Adipocyte (in vitro differentiated cells): ENCODE measurements at places on chromosomes 4 and X.

DNA sequence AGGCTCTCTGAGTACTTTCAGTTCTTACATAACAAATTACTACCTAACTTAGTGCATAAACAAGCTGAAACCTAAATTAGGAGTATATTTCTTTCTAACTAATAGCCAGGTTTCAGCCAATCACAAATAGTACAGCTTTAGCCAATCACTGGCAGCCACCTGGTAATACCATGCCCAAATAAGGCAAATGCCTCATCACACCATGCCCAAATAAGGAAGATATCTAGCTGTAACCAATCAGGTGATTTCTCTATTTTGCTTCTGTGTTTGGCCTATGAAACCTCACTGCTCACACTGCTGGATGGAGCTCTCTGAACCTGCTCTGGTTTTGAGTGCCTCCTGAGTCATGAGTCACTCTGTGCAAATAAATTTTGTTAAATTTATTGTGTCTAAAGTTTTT, 113.5 kb downstream of the DDIT4L start:
- DNase-seq: no peak

DNA sequence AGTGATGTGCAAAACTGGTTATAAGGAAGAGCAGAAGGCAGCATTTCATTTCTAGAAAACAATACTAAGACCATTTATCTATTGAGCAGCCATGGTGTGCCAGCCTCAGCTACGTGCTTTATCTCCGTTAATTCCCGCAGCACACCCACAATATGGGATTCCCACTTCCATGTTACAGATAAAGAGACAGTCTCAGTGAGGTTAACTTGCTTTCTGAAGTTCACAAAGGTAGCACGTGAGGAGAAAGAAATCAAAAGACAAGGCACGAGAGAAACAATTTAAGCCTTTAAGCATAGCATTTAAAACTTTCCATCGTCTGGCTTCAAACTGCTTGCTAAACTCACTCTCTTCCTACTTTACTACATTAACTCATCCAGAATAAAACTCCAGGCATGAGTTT, 8.0 kb upstream of the RPL34 start:
- no peak for DNase-seq

DNA sequence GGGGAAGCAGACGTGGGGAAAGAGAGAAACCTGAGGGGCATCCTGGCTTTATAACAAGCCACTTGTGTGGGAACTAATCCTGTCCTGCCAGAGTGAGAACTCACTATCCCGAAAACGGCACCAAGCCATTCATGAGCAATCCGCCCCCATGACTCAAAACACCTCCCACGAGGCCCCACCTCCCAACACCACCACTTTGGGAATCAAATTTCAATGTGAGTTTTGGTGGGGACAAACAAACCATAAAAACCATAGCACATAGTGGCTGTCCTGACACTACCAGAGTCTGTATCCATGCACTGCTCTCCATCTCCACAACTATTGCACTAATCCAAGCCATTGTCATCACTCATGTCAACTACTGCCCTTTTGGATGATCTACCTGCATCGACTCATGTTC, 28.5 kb upstream of the SEPTIN6 start:
- no peak for DNase-seq

GRCh38 chr4:35942092-35942491, 302.2 kb downstream of the ARAP2 start:
- no peak for DNase-seq

DNA sequence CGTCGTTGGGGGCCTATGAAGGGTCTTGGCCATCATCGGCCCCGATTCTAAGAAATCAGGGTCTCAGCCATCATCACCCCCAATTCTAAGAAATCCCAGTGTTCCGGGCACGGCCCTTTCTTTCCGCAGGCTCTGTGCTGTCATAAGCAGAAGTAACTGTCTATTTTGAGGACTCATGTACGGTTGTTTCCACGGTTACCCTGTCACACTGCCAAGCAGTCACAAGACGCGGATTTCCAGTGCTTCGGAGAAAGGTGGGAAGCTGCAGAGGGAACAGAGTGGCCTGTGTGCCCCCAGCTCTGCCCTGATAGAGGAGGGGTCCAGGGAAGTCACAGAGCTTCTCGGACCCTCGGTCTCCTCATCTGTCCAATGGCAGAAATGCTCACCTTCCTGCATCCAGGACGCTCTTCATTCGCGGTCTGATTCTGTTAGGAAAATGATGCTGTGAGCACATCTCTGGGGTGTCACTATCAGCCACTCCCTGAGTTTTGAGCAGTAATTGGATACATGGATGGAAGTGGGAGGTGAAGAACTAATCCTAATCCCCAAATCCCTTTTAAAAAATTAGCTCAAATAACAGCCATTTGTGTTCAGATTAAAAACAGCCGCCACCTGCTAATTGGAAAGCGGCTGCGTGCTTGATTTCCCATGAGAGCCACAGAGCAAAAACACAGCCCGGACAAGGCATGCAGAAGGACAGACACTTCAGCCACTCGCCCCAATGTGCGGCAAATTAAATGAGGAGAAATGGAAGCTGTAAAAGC, 73.1 kb downstream of the WFS1 start:
- no peak for DNase-seq

DNA sequence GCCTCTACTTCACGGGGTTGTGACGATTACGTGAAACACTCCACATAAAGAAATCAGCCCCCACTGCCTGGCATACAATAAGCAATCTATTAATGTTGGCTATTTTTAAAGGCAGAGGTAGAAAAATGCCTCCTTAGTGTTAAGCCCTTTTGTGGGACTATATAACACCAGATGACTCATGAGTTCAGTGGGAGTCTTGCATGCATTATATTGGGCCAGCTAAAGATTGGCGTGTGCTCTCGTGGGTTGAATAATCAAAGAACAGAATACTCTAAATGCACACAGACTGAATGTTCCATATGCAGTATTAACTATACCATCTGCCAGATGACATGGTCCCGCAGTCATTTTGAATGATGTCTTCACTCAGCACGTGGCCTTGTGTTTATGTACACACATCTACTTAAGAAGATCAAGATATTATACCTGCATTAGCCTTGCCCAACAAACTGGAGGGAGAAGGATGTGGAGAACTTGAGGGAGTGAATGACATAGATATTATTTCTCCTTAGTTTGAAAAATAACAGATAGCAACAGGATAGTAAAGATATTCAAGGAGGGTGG, 85.0 kb upstream of the MYOZ2 start:
- no peak for DNase-seq

GRCh38 chr4:3225936-3226335, 23.0 kb upstream of the MSANTD1 start:
- DNase-seq: no peak

DNA sequence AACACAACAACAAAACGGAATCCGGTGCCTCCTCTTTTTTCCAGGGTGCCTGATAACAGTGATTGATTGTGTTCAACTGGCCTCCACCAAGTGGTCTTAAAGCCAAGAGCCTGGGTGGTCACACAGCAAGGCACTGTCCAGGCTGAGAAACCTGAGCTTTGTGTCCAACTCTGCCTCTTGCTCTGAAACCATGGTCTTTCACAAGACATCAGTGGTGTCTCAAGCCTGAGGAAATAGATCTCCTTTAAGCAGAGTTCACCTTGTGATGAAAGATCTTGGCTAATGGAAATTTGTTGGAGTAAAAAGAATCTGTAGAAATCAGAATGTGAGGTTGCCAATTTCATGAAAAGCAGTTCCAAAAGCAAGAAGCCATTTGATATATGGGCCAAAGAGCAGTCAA, 47.3 kb upstream of the ACSL1 start:
- DNase-seq: no peak

- no peak for DNase-seq
Measured at GRCh38 chr4:75179510-75179909, 246.6 kb downstream of the PARM1 start.

DNA sequence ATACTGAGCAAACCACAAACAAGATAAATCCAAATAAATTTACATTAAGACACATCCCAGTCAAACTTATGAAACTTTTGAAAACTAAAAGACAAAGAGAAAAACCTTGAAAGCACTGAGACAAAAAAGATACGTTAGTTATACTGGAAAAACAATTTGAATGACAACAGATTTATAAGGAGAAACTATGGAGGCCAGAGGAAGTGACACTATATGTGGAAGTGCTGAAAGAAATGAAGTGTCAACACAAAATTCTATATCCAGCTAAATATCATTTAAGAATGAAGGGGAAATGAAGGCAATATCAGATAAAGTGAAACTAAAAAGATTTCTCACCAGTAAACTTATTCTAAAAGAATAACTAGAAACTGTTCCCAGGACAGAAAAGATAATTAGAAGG, 283.7 kb downstream of the RAPGEF2 start:
- no peak for DNase-seq

GRCh38 chr4:100569196-100569595, 51.4 kb upstream of the EMCN start:
- DNase-seq: no peak

DNA sequence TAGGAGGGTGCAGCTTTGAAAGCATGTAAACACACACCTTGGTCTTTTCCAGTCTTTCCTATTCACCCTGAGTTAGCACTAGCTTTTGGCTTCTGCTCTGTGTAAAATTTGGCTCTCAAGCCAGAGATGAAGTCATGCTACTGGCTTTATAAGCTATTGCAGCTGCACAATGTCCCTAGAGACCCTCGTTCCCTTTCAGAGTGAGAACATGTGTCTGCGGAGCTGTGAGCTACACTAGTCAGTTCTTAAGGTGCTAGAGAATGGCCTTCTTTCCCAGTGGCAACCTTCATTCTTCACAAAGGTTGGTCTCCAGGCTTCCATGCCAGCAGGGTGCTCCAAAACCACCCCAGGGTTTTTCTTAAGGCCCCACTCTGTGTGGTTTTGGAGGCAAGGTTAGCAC, 199.1 kb downstream of the SPATA18 start:
- DNase-seq: peak; percentile 11

GRCh38 chrX:133611676-133612075, 196.4 kb upstream of the GPC4 start:
- DNase-seq: no peak

DNA sequence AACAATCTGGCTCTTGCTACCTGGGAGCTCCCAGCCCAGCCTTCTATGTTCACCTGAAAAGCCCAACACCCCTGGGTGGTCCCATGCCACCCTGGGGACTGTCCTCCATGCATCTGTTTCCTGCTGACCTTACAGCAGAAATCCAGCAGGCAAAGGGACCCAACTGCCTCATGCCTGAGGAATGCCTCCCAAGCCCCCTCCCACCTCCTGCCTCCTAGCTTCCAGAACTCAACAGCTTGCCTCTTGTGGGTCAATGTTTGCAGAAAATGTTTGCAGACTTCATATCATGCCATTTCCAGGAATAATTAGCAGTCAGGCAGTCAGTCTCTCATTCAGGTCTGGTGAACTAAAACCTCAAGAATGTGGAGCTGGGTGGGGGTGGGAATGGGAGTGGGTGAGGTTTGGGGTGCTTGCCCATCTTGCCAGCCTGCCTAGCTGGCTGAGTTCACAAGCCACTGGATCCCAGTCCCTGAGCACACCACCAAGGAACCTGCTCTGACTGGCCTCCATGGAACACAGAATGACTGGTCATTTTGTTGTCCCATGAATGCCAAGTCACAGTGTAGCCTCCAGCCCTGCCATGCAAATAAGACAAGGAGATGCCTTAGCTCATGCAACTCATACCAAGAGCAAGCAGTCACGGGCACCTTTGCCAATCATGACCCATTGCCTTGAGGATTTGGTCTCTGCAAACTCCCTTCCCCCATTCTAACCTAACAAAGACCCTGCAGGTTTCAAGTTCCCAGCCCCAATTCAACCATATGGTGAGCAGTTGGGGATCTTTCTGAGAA, 12.1 kb upstream of the PLAC1 start:
- DNase-seq: peak; percentile 56

DNA sequence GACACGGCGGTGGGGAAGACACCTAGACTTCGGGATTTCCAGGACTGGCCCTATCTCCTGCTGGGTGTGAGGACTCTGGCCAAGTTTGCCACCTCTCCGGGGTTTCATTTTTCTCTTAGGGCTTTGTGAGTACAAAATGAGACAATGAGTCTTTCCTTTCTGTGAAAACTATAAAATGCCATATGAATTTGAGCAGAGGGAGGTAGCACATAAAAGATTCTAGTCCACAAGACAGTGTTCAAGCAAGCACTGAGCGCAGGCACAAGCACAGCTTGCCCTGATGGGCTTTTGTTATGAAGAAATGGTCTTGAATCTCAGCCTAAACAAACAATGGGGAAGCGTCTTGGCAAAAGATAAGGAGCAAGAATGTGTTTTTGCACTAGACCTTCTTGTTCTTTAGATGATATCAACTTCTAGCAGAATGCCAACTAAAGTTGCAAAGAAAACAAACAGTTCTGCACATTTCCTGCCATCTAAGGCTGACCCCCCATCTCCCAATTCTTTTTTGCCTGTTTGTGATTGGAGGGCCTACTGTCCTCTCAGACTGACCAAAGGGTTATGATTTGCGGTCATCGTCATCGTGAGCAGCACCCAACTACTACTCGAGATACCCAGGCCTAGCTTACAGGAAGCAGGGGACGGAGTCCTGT, 73.0 kb upstream of the ZNF518B start:
- no peak for DNase-seq

DNA sequence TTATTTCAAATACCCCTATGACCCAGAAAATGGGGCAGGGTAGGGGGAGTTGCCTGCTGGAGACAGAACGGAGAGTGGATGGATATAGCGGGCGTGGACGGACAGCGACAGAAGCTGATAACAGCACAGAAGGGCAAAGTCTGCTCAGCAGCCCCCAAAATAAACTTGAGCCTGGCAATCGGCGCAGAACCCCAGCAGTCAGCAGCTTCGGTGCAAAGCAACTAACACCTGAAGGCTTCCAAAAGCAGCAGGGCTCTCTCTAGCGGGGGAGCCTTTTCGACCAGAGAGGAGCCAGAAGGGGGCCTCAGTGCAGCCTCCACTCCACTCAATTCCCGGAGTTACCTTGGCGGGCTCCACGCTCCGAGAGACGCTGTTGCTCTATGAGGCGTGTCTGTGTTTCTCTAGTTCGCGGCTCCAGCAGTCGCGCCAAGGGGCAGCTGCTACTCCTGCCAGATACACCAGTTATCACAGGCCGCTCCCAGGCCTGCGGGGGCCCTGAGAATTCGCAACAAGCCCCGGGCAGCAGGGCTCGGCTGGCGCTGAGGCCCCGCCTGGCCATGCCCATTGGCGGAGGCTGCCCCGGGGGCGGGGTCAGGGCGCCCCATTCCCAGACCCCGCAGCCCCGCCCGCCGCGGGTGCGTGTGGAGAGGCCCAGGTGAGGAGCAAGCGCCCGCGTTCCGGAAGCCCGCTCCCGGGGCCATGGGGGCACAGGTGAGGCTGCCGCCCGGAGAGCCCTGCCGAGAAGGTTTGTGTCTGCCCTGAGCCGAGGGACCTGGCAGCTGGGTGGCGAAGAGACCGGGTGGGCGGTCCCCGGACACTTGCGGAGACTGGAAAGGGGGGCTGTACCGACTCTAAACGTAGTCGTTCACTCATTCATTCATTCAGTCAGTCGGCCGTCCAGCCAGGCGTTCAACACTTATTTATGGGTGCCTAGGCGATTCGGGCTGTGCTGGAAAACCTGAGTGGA, at the start of the genes CNGA1 and NIPAL1:
CNGA1 (minus strand) TSS at position 541 of the 967 bp plus-strand sequence. CDS start 63,992 bp downstream, outside the sequence.
NIPAL1 (plus strand) TSS at position 632 of the 967 bp plus-strand sequence; CDS start at position 700, 68 bp downstream.
- peak; percentile 84 for DNase-seq
